ENCODE measurements at places on chromosomes 6 and 20. TPM values are rescaled to one million over a fixed set of nuclear protein-coding genes. Genes with fewer than 3 reads are reported as not detected.

GRCh38 chr6:119182875-119183274 lies 104.4 kb upstream of the FAM184A start:
- ATAC-seq: no peak

Gene TMEM14C
- total RNA-seq: 143 TPM

DNA sequence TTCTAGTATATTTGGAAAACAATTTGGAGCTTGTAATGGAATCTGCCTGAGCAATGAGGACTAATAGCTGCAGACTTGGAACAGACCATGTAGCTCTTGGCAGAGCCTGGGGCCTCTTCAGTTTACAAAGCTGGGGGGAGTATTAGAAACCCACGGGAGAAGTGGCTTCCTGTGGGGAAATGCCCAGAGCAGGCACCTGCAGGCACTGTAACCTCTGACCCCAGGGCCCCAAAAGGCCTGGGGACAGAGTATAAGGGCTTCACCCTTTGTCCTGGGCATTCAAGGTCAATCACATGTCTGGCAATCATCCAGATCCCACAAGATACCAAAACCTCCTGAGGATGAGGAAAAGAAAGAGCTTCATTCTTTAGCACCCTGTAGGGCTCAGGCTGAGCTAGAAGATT lies 19.4 kb downstream of the PKIG start:
- ATAC-seq: peak; percentile 85

GRCh38 chr6:31493875-31494694 lies 3.9 kb upstream of the MICB start:
- ATAC-seq: peak; percentile 87

- no peak for ATAC-seq
Measured at GRCh38 chr6:33828452-33828763, 24.6 kb upstream of the MLN start.

DNA sequence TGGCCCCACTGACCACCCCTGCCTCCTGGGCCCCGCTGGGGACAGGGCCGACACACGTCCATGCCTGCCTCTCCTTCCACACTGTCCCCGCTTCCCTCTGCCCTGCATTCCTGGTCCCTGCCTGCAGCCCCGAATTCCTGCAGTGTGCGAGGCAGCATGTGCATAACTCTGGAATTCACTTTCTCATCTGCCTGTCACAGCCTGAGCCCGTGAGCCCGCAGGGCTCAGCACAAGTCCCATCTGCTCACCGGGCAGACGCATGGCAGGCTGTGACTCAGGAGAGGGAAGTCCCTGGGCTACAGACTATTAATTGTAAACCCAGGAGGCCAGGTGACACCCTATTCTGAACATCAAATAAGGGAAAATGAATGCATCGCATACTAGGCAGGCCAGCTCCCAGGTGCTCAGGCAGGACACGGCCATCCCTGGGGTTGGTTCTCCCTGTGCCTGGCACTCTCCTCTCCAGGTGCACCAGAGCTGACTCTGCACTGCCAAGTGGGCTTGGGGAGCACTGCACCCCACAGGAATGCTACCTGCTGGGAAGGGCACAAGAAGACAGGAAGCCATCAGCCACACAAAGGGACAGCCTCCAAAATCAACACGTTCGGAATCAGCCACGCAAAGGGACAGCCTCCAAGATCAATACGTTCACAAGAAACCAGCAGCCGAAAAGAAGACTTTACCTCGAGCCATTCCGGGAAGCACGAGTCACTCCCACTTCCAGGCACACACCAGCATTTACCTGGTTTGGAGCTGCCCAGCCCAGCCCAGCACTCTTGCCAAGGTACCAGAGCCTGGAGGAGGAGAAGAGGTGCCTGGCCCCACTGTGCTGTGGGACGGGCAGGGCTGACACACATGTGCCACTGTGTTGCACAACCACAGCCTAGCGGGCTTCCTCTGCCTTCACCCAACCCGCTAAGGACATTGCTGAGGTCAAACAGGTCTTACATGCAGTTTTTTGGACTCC lies 65.9 kb downstream of the DLL1 start:
- ATAC-seq: no peak

DNA sequence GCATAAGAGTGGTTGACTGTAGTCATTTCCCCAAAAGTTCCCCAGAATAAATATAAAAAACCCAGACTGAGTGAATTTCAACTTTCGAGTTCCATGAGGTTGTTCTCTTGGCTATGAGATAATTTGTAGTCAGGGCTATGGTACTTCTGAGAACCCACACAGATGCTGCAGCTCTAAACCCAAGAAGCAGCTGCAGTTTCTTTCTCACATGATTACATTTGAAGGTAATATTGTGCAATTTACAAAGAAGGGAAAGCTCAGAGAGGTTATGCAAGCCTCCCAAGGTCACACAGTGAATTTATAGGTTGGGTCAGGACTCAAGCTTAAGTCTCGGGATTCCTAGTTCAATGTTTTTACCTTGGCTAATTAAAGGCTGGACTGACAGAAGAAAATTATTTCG lies 29.7 kb upstream of the CD93 start:
- peak; percentile 21 for ATAC-seq

DNA sequence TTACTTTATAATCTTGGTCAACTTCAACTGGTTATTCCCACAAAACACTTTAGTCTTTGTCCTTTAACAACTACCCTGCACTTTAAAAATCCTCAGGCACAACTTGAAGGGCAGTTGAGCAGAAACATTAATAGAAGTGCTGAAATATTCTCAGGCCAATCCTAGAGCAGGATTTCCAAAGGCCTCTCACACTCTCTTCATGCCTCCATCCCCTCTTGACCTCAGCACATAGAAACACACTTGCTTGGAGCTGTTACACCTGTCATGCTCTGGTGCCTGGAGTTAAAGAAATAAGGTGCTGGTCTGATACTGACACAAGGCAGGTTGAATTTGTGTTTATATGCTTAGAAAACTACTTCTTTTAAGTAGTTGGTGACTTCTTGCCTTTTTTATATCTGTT lies 618.8 kb upstream of the POU3F2 start:
- no peak for ATAC-seq

Gene KCNS1
- not detected for total RNA-seq

- ATAC-seq: no peak
Measured at GRCh38 chr6:72260489-72260888, 361.4 kb upstream of the KCNQ5 start.

GRCh38 chr20:51326201-51326819 lies 216.2 kb downstream of the NFATC2 start:
- ATAC-seq: no peak

DNA sequence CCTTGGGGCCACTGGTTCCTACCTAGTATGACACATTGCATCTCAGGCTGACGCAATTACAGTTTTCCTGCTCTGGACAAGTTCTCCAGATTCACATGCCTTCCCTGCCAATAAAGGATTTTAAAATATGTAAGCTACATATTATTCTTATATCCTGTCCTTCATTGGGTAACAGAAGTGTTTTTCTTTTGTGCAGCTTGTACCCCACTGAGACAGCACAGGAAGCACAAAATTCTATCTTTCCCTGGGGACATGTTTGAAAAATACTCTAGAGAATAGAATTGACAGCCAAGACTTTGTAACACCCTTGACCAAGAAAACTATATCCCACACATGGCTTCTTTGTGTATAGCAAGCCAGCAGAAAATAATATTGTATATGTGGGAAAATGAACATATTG lies 456.8 kb downstream of the MAFB start:
- ATAC-seq: no peak

- ATAC-seq: no peak
Measured at GRCh38 chr20:62412194-62413024, 5.3 kb upstream of the CABLES2 start.

DNA sequence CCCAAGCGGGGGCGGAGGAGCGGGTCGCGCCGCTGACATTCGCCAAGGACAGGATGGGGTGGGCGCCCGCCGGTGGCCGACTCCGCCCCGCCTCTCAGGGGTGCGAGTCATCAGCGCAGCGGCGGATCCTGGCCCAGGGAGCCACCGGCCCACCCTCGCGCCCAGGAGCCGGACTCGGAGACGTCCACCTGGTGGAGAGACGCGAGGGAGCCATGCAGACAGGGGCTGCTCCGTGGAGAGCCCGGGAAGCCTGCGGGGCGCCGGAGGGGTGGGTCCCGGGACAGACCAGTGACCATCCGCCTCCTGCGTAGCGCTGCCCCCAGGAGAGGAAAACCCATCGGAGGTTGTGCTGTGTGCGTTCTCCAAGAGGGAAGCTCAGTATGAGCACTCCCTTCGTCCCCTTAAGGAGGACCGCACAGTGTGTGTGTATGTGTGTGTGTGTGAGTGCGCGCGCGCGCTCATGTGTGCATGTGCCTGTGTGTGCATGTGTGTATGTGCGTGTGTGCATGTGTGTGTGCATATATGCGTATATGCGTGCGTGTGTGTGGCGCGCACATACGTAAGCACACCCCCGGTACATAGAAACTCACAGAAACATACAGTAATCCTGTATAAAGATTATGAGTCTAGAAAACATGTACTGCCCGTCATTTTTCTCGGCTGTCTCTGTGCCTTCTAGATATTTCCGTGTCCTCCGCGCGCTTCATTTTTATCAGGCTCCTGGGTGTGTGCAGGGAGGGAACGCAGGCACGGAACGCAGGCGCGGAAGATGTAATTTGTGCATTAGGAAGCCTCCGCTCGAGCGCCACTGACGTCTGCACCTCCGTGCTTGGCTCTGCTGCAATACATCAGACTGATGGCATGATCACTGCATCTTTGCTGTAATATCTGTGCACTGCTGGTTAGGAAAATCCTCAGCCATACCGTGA lies 158.9 kb downstream of the TBXT start:
- ATAC-seq: peak; percentile 22

Gene RAB44
- 0.89 TPM for total RNA-seq

- ATAC-seq: no peak
Measured at GRCh38 chr6:135658916-135659315, 161.4 kb upstream of the AHI1 start.
